ENCODE measurements at places on chromosomes 5 and 9. TPM values are rescaled to one million over a fixed set of nuclear protein-coding genes. Genes with fewer than 3 reads are reported as not detected.

DNA sequence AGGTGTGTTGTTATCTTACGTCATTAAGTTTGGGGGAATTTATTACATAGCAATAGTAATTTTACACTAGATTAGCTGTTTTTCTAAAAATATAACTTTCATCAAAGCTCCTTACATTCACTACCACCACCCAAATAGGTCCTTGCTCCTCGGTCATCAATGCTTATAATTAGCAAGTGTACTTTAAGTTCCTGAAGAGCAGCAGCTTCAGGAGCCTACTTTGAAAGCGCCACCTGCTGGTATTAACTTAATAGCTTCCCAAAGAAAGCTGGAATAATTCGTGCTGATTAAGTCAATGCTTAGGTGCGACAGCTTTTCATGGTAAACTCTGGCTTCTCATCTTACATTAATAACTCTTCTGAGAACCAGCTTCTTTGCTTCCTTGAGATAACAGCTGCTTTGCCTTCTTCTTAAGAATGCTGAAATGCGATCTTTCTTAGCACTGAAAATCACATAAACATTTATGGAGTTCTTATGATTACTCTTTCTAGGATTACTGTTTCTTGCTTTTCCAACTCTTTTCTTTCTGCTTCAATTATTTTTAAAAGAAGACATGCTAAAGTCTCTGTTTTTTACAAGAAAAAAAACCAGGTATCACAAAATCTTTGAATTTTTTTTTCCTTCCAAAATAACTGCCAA is 10.0 kb upstream of the C5 start:
- DNase-seq: peak; percentile 60

GRCh38 chr5:115170929-115171510 is 1.3 kb upstream of the TRIM36 start:
- DNase-seq: no peak

- DNase-seq: no peak
Measured at GRCh38 chr5:138653502-138653901, 78.3 kb upstream of the HSPA9 start.

- no peak for DNase-seq
Measured at GRCh38 chr9:135961811-135962695, 880 bp upstream of the UBAC1 start.

- DNase-seq: no peak
Measured at GRCh38 chr5:1486271-1486670, 37.5 kb downstream of the LPCAT1 start.

DNA sequence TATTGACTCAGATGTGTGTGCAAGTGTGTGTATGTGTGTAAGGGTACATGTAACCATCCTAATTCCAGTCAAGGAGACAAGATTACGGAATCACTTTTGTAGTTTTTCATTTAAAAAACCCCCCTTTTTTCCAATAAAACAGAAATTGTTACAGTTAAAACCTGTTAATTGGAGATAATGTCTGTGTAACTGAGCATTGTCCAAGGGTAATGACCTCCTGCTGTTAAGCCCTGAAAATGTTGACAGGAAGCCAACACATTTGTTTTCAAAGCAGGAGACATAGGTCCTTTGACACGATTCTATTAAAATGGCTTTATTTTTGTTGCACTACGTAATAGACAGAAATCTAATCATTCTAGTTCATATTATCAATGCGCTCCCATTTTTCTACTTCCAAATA is 457.3 kb upstream of the ARRDC3 start:
- no peak for DNase-seq

GRCh38 chr5:56575821-56576220 is 239.5 kb upstream of the MAP3K1 start:
- DNase-seq: no peak

DNA sequence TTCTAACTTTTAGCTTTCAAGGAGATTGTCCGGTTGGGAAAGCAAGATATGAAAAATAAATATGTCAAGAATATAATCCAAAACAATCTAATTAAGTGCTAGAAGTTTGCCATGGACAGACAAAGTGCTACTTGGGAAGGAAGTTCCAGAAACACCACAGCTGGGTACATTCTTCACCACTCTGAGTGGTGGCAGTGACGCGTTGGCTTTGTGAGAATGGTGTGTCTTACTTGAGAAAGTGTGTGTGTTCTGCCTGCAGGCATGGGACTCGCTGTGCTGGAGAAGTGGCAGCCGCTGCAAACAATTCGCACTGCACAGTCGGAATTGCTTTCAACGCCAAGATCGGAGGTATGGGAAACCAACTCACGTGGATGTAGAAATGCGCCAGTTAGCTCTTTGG is 177.2 kb downstream of the PCSK5 start:
- DNase-seq: no peak

DNA sequence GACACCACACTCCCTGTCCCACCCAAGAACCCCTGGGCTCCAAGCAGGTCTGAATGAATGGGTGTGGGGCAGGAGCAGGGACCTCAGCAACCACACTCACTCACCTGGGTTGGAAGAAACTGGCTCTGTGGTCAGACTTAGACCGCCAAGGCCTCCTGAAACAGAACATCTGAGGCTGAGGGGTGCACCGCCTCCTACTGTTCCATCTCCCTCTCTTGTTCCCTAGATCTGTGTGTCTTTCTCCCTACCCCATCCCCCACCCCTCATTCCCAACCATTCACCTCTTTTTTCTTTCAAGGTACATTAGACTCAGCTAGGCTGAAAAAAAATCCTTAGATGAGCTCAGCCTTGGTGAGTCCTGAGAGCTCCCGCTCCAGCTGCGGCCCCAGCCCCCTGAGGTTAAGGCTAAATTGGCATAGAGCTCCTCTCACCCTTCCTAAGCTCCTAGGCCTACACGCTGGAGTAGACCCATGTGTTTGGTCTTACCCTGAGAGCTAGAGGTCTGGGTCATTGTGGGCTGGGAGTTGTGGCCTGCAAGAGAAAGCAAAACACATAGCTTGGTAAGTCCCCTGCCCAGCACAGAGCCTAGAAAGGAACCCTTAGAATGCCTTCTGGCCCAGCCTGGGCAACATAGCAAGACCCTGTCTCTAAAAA is 4.8 kb downstream of the ECSCR start:
- DNase-seq: no peak

- DNase-seq: no peak
Measured at GRCh38 chr5:180618829-180619562, 27.7 kb upstream of the SCGB3A1 start.

- no peak for DNase-seq
Measured at GRCh38 chr5:35884773-35885172, 28.1 kb downstream of the IL7R start.

CDKN2B-AS1 gene
- polyA plus RNA-seq: 0.08 TPM

PCDHA9 gene
- polyA plus RNA-seq: 0.03 TPM

WNT8A gene
- 0.19 TPM for polyA plus RNA-seq

HTR1A gene
- polyA plus RNA-seq: not detected
